ENCODE measurements at places on chromosomes 16 and 17.

DNA sequence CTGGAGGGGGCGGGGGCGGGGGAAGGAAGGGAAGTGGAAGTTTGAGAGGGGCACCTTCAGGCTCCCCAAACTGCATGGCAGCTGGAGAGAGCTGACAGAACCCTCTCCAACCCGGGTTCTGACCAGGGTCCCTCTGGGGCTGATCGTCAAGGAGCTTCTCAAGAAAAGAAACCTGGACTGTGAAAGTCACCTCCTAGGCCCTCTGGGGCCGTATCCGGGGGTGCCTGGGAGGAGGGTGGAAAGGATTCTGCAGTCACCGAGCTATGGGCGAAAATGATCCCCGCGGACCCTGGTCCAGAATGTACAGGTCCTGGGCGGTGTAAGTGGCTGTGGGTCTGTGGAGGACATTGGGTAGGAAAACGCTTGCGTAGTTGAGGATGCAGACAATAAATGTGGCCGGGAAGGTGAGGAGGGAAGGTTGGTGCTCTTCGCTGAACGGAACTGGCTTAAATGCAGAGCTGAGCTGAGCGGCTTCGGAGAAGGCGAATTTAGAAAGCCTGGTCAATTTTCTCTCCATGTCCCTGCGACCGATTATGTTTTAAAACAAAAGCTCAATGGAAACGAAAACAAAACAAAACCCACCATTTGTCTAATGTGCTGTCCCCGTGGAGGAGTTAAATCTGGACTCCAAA is 3.6 kb upstream of the LHX1 start:
- no peak for DNase-seq

GRCh38 chr17:46968224-46968834 is 10.7 kb downstream of the RPRML start:
- DNase-seq = no peak

GRCh38 chr17:8469964-8470363 is 34.3 kb downstream of the NDEL1 start:
- DNase-seq = no peak

GRCh38 chr16:72853575-72854266 is 194.2 kb downstream of the ZFHX3 start:
- DNase-seq = no peak

DNA sequence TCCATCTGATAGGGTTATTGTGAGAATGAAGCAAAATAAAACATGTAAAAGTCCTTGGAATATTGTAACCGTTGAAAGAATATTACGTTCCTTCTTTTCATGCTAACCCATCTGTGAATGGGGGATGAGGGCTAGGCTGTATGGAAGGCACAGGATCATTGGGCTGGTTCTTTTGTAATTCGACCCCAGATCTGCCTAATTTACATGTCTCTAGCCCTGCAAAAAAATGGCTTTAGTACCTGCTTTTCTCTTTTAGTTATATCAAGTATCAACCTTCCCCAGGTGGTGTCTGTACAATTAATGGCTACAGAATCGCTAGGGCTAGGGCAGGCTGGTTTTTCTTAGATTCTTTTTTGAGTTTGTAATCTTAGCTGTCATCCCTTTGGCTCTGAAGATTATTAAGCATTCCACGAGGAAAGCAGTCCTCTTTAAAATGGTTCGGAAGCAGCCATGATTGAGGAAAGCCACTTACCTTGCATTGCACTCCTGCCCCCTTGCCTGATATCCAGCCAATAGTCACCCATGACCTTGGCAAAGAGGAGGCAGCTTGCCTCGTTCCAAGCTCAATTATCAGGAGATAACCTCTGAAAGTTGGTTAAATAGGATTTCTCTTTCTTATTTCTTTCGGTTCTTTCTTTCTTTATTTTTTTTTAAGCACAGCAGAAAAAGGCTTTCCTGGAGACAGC is 153.9 kb upstream of the ZKSCAN2 start:
- no peak for DNase-seq

GRCh38 chr16:57118461-57119084 is 26.2 kb downstream of the CPNE2 start:
- DNase-seq = no peak

- no peak for DNase-seq
Measured at GRCh38 chr16:65644821-65645220, 523.0 kb upstream of the CDH11 start.
